ENCODE measurements at places on chromosomes 11 and 22.

DNA sequence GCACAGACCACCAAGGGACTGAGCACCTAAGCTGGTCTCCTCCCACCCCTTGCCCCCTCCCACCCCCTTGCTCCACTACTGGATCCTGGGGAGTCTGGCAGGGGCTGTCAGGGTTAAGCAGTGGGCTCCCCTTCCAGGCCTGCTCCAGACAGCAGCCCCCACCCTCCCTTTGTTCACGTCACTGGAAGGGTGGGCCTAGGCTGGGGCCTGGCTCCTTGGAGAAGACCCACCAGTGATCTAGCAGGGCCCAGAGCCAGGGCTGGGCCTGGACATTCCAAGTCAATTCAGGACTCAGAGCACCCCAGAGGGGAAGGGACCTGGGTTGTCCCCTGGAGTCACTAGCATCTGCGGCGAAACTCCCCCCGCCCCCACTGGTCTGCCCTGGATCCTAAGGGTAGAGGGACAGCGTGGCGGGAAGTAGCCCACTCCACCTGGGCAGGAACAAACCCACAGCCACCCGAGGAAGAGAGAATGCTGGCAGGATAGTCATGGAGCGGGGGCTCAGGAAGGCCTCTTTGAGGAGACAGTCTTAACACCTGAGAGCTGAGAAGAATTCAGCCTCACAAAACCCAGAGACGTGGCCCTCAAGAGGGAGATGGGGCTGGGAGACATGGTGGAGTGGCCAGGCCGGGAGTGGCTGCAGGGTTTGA is 45.8 kb downstream of the IGLL1 start:
- DNase-seq: no peak

GRCh38 chr11:119717839-119718534 is 11.0 kb downstream of the NECTIN1 start:
- no peak for DNase-seq

- no peak for DNase-seq
Measured at GRCh38 chr11:29305456-29306232, 711.2 kb downstream of the KCNA4 start.

- no peak for DNase-seq
Measured at GRCh38 chr11:90321018-90321417, 98.2 kb upstream of the CHORDC1 start.

GRCh38 chr11:120219232-120219937 is 8.6 kb downstream of the OAF start:
- DNase-seq: no peak

GRCh38 chr11:65560555-65561418 is 2.6 kb upstream of the LTBP3 start:
- no peak for DNase-seq

- DNase-seq: no peak
Measured at GRCh38 chr22:49948958-49949913, 11.3 kb upstream of the PIM3 start.

DNA sequence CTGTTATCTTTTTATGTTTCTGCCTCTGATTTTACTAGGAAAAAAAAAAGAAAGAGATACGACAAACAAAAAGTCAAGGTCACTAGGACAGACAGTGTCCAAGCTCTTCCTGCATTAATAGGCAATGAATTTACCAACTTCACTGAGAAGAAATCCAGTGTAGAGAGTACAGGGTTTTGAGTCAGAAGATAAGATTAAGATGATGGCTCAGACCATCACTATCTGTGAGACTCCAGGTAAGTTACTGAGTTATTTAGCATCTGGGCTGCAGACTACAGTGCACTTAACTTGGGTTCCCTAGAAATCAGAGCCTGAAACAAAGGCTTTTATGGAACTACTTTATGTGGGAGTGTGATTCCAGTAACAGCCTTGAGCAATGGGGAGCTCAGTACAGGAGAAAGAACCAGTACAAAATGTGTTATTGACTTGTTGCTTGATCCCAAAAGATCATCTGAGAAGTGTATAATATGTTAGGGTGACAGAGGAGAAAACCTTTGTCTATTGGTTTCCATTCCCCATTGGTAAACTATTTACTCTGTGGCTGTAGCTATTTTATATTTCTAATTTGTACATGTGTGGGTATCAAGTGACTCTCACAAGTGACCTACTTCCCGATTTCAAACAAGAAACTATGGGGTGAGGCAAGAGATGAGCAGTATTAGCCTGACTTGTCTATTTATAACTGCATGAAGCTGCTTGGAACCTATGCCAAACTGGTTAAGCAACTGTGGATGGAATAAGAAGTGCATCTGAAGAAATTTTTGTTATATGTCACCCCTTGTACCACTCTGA is 395.8 kb downstream of the RAB38 start:
- DNase-seq: no peak

DNA sequence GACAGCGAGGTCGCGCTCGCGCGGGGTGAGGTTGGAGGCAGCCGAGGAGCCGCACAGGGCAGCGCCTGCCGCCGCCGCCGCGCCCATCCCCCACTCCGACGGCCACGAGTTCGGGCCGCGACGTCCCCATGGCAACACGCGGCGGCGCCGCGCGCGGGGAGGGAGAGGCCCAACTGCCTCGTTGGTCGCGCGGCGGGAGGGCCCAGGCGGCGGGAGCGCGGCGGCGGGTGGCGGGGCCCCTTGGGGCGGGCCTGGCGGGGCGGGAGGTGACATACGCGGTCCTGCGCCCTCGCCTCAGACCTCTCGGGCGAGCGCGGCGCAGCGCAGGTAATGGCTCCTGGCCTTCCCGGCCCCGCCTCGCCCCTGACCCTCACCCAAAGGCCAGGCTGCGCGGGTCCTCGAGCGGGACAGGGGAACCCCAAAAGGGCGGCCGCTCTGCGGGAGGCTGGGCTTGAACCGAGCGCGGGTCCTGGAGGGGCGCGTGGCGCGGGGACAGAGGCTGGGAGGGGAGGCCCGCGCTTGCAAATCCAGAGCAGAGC is at the start of gene DEUP1:
Gene DEUP1 (plus strand): TSS at position 297 of the 539 bp plus-strand sequence. CDS start 1,518 bp downstream, outside the sequence.
- no peak for DNase-seq

DNA sequence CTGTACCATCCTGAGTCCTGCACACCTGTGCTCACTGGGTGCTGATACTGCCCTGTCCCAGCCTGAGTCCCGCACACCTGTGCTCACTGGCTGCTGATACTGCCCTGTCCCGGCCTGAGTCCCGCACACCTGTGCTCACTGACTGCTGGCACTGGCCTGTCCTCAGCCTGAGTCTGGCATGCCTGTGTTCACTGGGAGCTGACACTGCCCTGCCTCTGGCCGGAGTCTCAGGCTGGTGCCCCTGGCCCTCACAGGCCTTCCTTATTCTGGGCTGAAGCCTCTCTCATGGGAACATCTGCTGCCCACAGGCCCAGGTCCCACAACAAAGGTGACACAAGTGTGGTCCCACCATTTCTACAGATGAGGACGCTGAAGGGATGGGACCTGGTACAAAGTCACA is 115.1 kb downstream of the MPPED1 start:
- DNase-seq: no peak

DNA sequence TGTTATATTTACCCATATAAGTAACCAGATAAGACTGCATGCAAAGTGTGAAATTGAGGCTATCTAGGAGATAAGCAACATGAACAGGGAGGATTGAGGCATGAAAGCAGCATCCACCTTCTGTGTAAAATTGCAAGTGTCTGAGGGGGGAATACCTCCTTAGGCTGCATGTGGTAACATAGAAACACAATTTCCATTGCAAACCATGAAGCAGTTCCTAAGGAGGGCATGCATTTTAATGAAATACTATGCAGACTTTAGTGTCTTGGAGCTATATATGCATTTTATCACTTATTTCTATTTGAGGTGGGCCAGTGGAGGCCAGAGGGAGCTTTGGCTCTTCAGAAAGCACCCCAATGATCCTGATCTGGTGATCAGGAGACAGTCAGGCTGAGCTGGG is 160.2 kb downstream of the C11orf91 start:
- DNase-seq: no peak

DNA sequence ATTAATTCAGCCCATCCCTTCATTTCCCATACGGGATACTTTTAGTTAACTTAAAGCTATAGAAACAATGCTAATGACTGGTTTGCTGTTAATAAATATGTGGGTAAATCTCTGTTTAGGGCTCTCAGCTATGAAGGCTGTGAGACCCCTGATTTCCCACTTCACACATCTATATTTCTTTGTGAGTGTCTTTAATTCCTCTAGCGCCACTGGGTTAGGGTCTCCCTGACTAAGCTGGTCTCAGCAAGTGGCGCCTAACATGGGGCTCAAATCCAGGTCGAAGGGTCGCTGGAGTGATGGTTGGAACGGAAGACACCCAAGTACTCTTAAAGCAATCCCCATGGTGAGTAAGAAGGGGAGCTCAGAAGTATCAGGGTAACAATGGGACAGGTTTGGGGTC is 14.4 kb upstream of the OOSP1 start:
- no peak for DNase-seq

DNA sequence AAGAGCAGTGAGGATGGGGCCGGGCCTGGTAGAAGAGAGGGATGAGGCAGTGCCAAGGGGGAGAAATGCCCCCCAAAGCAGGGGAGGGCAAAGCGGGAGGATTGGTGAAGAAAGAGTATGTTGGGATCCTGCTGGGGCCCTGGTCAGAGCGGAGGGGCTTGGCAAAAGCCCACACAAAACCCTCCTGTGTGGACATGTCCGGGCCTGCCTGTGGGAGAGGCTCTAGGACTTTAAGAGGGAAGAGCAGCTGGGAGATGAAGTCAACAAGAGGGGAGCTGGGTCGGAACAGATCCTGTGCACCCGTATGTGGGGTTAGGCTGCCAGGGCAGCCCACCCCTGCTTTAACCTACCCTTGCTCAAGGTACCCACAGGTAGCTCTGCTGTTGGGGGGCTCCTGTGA is 25.8 kb downstream of the ART5 start:
- DNase-seq: no peak

DNA sequence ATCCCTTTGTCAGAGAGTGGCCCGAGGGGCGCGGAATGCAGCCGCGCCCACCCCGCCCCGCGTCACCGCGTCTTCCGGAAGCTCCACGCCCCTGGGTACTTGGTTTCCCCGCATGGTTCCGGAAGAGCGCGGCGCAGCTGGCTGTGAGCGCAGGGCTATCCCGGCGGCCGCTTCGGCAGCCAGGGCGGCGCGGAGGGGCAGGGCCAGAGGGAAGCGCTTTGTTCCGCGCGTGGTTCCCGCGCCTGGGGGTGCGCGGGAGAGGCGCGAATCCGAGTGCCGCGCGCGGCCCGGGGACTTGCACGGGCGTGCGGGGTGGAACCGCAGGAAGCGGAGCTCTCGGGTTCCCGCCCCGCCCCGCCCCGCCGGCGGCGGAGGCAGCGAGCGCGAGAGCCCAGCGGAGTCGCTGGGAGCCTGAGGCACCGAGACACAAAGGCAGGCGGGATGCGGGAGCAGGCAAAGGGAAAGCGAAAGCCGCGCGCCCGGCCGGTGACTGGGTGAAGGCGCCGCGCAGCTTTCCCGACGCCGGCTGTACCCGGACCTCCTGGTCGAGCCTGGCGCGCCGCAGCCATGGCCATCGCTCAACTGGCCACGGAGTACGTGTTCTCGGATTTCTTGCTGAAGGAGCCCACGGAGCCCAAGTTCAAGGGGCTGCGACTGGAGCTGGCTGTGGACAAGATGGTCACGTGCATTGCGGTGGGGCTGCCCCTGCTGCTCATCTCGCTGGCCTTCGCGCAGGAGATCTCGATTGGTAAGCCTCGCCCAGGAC is at the start of gene PANX1:
Gene PANX1 (plus strand): TSS at position 96 of the 766 bp plus-strand sequence. CDS start 472 bp downstream, at position 568.
- DNase-seq: peak; percentile 28

- DNase-seq: no peak
Measured at GRCh38 chr22:29328566-29329500, 13.3 kb upstream of the RASL10A start.

GRCh38 chr11:72411623-72412419 is 22.5 kb downstream of the CLPB start:
- DNase-seq: no peak

DNA sequence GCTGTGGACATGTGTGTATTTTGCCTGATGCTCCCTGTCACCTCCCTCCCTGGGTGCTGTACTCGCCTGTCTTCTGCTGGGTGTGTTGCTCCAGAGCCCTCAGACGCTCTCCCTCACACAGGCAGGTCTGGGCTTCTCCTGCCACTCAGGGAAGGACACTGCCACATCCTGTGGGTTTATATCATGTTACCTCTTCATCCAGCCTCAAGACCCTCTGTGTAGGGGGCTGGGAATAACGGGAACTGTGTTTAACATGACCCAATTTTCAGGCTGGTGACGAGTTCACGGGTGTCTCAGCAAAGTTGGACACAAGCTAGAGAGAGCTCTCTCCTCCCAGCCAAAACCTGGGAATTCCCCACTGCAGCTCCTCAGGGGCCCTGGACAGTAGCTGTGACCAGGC is 24.6 kb downstream of the MYBPC3 start:
- no peak for DNase-seq

GRCh38 chr11:57418131-57418530 is 8.8 kb downstream of the SLC43A3 start:
- DNase-seq: no peak

DNA sequence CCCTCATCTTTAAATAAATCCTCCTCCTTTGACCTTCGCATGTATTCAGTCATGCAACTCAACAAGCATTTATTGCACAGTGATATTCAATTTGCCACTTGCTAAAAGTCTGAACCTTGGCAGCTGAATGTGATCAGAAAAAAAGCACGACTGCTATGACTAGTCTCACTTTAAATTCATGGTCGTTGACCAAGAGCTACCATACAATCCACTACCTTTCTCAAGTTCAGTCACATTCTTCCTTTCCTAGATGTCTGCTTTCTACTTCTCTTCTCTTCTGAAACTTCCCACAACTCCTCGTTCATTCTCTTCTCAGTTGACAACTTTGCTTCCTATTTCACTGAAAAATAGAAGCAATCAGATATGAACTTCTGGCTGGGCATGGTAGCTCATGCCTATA is 2.0 kb upstream of the SAA1 start:
- no peak for DNase-seq

GRCh38 chr22:31400023-31400397 is 606 bp downstream of the DRG1 start:
- no peak for DNase-seq

DNA sequence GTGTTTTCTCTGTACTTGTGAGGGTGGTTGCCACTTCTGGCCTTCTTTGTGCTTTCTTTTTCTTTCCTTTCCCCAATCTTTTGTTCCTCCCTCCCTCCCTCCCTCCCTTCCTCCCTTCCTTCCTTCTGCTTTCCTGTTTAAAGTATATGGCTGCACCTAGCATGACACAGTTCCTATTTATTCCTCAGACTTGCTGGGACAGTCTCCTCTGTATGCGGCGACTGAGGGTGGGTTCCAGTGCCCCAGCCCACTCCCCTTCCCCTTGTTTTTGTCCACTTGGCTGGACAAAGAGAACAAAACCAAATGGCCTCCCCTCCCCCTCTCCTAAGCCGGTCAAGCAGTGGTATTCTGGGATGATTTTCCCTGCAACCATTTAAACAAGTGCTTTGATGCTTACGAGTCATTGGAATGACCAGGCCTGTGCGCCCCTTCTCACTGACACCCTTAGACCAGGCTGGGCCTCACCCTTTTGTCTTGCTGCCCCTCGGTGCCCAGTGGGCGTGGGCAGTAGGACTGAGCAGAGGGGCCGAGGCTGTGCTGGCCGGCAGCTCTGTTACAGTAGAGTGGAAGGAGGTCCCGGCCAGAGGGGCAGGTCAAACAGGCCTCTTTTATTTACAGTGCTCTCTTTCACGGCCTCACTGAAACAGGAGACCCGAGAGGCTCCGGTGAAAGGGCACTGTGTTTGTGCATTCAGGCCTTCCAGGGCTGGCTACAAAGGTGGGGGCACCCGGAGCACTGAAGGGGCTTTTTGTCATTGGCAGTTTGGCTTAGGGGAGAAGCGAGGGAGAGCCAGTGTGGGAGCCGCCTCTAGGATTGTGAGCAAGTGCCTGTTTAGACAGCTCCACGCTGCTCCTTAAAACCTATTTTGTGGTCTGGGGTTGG is 32.2 kb downstream of the ZBTB16 start:
- no peak for DNase-seq

- DNase-seq: no peak
Measured at GRCh38 chr11:72026090-72026489, 27.4 kb downstream of the IL18BP start.

All from stimulated activated CD4-positive, alpha-beta T cell treated with anti-CD3 and anti-CD28 coated beads, Interleukin-1b, Interleukin-23, amount 100 ng/mL, for 1 hour (primary cell).